ENCODE measurements at places on chromosomes 13 and 19.

DNA sequence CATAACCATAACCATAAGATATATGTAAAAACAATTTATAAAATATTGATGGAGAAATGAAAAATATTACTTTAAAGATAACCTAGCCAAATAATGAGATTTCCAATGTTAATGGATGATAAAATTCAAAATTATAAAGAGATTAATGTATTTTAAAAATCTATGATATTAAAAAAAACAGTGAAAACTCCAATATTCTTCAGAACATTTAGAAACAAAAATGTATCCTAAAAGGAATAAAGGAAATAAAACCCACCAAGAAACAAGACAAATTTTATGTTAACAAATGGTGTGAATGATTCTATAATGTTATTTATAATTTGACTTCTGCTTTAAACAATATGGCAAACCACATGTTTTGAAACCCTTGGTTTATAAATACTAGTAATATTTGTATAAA is 1587.8 kb downstream of the PCDH9 start:
- DNase-seq, result no peak

DNA sequence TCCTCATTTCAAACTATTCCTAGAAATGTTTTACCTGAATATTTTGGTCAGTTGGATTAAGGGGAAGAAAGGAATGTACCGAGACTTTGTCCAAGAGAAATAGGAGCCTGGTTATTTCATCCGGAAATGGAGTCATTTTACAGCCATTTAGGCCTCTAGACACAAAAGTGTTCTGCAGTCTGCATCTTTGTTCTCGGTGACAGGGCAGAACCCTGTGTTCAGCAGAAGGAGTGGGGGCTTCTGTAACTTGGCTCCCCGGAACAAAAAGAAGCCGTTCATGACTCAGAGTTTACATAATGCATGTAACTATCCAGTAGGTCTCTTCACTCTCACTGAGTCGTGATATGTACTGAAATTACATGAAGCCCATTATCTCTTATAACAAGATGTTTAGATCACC is 21.6 kb upstream of the FNDC3A start:
- no peak for DNase-seq

GRCh38 chr13:23637829-23638228 is 67.6 kb downstream of the TNFRSF19 start:
- DNase-seq, result no peak

DNA sequence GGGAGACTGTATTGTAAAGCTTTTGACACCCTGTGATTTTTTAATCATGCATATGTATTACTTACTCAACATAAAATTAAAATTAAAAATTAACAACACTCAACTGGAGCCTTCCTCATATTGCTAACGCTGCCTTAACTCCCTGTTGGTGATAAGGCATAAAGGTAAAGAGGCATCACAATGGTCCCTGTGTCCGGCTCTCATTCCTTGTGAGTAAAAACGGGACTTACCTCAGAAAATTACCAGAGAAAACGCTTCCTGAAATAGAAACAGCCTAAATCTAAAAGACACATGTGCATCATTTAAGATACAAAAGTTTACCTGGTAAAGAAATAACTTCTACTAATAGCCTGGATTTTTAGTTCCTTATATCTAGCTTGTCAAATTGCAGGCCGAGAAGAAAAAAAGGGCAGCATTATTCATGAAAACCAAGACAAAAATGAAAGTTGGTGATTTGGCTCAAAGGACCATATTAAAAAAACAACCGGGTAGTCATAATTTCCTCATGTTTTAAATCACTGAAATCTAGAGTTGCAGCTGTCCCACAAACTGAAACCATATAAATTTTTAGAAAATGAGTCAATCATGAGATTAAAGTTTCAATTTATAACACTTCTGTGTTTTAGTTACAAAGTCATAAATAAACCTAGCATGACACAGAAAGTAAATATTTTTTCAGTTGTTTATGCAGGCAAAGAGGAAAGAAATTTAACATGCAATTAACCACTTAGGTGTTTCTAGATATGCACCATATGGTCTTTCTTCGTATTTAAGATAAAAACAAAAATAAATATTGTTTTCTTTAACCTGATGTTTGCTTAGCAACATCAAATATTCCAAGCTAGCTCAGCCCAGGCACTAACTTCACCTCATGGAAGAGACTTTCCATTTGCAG is 94.7 kb downstream of the MIPEP start:
- DNase-seq, result peak; percentile 30

GRCh38 chr13:96946709-96947311 is 47.5 kb downstream of the OXGR1 start:
- no peak for DNase-seq

DNA sequence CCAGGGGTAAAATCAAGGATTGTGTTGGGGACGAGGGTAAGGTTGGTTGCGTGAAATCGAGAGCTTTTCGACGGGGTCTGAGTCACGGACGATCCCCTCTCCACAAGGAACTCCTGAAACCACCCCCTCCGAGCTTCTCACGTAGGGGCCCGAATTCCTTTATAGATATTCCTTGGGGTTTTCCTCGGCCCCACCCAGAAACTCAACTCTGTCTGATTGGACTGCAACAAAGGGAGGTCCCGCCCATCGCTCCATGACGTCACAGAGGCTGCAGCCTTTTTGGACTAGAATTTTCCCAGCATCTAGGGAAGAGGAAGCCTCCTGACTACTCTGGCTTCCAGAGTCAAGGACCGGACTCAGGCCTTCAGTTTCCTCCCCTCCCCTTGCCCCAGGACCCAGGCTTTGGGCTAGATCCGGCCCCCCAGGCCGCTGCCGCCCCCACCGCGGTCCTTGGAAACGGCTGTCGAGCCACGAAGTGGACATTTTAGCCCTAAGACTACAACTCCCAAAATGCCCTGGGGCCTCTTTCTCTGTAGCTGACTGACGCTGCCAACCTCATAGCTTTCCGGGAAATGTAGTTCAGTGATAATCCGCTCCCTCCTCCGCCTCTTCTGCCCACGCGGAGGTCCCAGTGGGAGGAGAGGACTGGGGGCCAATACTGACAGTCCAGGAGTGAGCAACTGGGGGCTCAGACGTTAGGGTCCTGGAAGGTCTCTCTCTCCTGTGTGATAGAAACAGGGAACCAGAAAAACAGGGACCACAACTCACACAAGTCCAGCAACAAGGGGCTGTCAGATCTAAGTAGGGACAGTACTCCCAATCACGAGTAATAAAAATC is at the start of gene IZUMO1:
TSS of gene IZUMO1 (minus strand) at position 172 of the 838 bp plus-strand sequence. CDS start 1,050 bp downstream, outside the sequence.
- DNase-seq, result peak; percentile 69

DNA sequence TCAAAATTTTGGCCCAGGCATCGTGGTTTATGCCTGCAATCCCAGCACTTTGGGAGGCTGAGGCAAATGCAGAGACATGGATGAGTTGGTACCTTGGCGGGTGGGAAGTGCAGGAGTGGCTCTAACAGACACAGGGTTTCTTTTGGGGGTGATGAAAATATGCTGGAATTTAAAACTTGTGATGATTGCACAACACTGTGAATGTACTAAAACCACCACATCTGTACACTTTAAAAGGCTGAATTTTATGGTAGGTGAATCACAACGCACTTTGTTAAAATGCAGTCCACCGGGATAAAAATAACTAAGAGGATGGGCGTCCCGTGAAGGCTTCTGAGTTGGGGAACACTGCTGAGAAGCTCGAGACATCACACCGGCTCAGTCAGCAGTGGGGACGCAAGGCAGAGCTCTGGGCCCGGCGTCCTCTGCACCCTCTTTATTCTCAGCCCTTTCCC is 47.1 kb downstream of the MLLT1 start:
- peak; percentile 89 for DNase-seq

DNA sequence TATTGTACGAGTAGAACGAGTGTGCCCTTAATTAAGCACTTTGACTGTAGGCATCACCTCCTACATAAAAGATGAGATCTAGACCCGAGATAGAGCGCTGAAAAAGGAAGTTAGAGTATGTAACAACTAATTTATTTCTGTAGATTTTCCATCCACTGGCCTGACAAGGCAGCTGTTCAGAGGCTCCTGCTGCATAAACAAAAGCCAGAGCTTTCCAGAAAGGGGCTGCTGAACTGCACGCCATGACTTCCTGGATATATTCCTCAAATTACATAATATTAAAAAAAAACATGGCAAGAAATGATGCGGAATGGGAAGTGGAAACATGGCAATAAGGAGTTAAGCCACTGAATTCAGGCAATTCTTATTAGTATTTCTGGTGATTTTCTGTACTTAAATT is 89.7 kb downstream of the AKAP11 start:
- DNase-seq, result no peak

GRCh38 chr19:1384478-1385110 is 887 bp downstream of the NDUFS7 start:
- no peak for DNase-seq

- peak; percentile 96 for DNase-seq
Measured at GRCh38 chr19:42113641-42114348, 18.5 kb downstream of the POU2F2 start.

- no peak for DNase-seq
Measured at GRCh38 chr13:84032116-84032515, 149.8 kb upstream of the SLITRK1 start.

DNA sequence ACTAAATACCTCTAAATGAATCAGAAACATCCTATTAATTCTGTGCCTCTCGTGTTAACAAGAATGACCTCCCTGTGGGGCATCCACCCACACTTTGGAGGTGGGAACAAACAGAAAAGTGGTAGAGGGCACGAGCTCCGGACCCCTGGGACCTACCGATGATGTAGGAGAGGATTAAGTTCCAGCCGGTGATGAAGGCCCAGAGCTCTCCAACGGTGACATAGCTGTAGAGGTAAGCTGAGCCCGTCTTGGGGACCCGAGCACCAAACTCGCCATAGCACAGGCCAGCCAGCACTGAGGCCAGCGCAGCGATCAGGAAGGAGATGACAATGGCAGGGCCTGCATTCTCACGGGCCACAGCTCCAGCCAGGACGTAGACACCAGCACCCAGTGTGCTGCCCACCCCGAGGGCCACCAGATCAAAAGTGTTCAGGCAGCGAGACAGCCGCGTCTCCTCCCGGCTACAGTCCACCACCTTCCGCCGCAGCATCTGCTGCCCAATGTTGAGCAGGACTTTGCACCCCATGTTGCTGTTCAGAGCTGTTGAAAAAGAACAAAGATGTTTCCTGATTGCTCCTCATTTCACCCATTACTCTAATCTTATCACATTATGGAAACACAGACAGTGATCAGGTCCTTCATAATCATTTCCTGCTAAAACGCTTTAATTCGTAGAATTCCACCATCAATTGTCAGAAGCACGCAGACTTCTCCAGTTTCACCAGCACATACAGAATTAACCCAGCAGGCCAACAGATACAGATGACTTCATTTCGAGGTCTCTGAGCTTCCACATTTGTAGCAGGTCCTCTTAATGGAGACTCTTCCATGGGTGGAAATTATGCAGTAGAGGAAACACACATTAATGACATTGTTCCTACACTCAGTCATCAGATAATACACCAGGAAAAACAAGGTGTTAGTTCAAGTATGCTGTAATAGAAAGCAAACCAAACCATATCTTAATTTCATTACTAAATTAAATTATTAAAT is 59.5 kb downstream of the SLC7A1 start:
- no peak for DNase-seq

- DNase-seq, result no peak
Measured at GRCh38 chr13:94170145-94170571, 309.3 kb downstream of the DCT start.

DNA sequence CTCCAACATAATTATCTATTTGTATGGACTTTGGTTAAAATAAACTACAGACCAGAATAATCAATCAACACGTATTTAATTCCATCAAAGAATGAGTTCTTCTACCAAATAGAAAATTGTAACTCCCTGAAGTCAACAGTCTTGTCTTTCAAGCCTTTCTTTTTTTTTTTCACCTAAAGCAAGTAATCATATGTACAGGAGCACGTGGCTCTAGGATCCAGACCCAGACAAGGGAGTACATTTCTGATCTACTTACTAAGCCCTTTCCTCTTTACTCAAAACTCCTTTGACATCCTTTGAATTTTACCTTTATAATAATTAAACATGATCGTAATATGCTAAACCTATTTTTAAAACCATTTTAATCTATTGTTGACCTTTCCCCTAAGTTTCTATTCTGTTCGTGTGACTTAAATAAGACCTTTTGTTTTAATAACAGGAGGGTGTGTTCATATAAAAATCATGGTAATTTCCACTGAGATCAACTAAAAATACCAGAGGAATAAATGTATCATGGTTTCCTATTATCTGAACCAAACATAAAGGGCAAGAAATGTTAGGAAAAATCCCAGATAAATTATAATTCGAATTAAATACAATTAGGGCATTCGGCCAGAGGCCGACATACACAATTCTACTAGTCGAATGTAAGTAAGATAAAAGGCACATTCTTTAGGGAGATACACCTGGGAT is 1.7 kb downstream of the SLC7A1 start:
- no peak for DNase-seq

DNA sequence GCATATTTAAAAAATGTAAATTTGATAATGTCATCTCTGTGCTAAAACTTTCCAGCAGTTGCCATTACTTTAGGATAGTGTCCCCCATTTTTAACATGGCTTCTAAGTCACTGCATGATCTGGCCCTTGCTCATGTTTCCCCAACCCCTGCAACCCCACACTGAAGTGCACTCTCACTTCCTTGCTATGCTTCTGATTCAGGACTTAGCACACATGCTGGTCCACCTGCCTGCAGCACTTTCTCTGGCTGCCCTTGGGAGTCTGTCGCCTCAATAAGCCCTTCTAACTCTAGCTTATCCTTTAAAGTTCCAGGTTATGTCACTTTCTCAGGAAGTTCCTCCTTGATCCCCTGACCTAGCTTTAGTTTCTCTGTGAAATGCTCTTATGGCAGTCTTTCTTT is 241.0 kb downstream of the POSTN start:
- no peak for DNase-seq

- peak; percentile 19 for DNase-seq
Measured at GRCh38 chr19:58252102-58252685, 23.5 kb downstream of the ZNF544 start.

DNA sequence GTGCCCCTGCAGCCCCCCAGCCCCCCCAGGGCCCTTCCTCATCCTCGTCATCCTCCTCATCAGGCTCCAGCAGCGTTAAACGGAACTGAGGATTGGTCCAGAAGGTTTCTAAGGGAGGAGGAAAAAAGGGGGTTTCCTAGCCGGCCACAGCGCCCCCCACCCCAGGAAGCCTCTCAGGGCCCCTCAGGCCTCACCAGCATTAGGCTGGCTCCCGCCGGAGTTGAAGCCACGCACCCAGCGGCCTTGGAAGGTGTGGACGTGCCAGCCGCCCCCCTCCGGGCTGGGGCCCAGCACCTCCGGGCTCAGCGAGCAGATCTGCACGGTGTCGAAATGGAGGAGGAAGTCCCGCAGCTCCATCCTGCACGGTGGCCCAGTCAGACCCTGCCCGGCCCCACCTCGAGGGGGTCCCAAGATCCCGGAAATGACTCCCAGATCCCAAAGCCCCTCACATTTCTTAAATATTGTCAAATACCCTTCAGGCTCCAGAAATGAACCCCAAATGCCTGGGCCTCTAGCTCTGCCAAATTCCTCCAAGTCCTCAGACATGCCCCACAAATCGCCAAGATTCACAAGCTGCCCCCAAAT is 6.9 kb downstream of the CAPN12 start:
- no peak for DNase-seq

- no peak for DNase-seq
Measured at GRCh38 chr13:45310341-45311131, 30.4 kb downstream of the TPT1 start.

DNA sequence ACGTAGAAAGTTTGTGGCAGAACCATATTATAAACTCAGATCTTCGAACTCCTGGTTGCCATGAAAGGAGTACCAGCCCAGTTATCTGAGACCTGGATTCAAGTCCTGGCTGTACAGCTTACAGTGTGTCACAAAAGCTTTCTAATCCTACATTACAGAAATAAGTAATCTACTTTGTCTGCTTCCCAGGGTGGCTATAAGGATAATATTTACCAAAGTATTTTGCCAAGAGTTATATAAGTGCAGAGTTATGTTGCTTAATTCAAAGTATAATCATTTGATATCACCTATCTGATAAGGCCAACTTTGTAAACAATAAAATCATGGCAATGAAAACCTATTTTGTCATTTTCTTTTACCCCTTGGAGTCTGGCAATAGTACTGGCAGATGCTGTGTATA is 381.6 kb downstream of the NDFIP2 start:
- no peak for DNase-seq
